Endodermal cell (in vitro differentiated cells): ENCODE measurements at places on chromosomes 2 and 18. TPM values are rescaled to one million over a fixed set of nuclear protein-coding genes. Genes with fewer than 3 reads are reported as not detected.
A peak's percentile ranks its signal among the peaks of the same experiment; 100 is the strongest.

The FAP gene
- total RNA-seq = not detected in 2 replicates

The ALLC gene
- total RNA-seq = not detected in 3 replicates

- no peak for DNase-seq
- no peaks in the 10 kb centered on the region for H3K27me3 ChIP-seq
- H3K4me1 ChIP-seq = peaks cover 9% of the 10 kb centered on the region
- H3K36me3 ChIP-seq = no peaks in the 10 kb centered on the region
- no peak overlapping the region for H3K4me3 ChIP-seq
Observed at GRCh38 chr18:59420244-59420643, 61.2 kb upstream of the LMAN1 start.

GRCh38 chr2:9247177-9247576 lies 40.6 kb downstream of the ASAP2 start:
- H3K27ac ChIP-seq = peak overlapping the region; percentile 83
- no peaks in the 10 kb centered on the region for H3K36me3 ChIP-seq
- no peak for DNase-seq
- H3K4me3 ChIP-seq = no peak overlapping the region
- no peaks in the 10 kb centered on the region for H3K27me3 ChIP-seq

The GMCL1 gene
- total RNA-seq = 21.5 to 25.6 TPM (median 25.5 TPM) in 3 replicates

GRCh38 chr2:165725421-165725820 lies 68.6 kb downstream of the GALNT3 start:
- H3K27ac ChIP-seq = no peak overlapping the region
- H3K4me1 ChIP-seq = no peaks in the 10 kb centered on the region

The MREG gene
- 17.8 and 18.3 TPM in 2 replicates for total RNA-seq

The CIDEA gene
- total RNA-seq = not detected in 2 replicates

DNA sequence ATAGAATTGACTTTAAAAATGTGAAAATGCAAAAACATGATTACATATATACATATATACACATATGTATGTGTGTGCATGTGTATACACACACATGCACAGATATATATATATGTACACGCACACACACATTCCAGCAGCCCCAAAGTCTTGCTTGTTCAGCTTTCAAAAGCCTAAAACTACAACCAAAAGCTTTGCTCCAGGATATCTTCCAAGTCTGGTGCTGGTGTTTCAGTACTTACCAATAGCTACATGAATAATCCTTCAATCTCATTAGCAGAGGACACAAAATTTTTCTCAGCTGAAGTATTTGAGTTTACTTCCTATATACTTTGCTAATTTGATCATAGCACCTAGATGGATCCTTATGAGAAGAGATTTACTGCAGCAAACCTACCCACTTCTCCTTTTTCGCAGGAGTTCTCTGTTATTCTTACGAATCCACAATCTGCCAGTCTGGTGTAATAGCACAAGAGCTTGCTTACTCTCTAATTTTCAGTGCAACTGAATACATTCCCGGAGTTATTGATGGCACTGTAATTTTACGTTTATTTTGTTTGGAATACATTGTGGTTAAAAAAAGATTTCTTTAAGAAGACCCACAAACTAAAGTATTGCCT lies 553.3 kb downstream of the ARHGAP15 start:
- no peaks in the 10 kb centered on the region for H3K27me3 ChIP-seq
- no peaks in the 10 kb centered on the region for H3K36me3 ChIP-seq
- peaks cover 7% of the 10 kb centered on the region for H3K4me1 ChIP-seq
- no peak overlapping the region for H3K27ac ChIP-seq
- no peak overlapping the region for H3K4me3 ChIP-seq

- H3K27ac ChIP-seq = no peak overlapping the region
- no peaks in the 10 kb centered on the region for H3K36me3 ChIP-seq
- no peaks in the 10 kb centered on the region for H3K27me3 ChIP-seq
- H3K4me1 ChIP-seq = peaks cover 5% of the 10 kb centered on the region
Observed at GRCh38 chr2:45836316-45836715, 184.8 kb downstream of the PRKCE start.

DNA sequence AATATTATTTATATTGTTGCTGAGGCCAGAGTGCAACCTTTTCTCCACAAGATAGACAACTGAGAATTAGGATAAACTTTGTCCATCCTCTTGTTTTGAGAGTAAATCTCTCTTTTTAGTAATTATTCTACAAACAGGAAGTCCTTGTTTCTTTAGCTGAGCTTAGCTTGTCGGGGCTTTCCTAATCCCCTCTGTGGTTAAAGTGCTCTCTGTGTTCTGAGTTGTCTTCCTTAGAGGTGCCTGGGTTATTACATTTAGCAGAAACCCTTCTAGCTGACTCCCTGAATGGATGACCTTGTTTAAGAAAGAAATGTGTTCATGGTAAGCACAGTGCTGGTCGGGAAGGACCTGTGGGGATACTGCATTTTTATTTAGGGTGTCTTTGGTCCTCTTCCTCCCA lies 12.7 kb downstream of the USP39 start:
- DNase-seq = no peak
- no peak overlapping the region for H3K27ac ChIP-seq
- peaks cover 89% of the 10 kb centered on the region for H3K36me3 ChIP-seq

DNA sequence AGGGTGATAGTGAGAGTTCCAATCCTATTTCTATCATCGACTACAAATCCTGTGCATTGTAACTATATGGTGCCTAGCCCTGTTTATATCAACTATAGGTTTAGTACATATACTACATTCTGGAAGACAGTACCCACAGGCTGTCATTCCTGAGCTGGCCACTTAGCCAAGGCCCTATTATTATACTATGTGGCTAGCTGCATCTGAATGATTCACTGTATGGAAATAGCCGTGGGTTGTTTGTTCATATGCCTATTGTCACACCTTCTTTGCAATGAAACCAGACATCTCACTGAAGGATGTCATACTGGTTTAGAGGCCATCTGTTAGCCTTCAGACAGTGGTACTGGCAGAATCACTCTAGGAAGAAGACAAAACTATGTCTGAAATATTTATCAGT lies 62.3 kb upstream of the FSIP2 start:
- H3K27ac ChIP-seq = no peak overlapping the region
- H3K27me3 ChIP-seq = no peaks in the 10 kb centered on the region
- H3K4me1 ChIP-seq = peaks cover 8% of the 10 kb centered on the region

DNA sequence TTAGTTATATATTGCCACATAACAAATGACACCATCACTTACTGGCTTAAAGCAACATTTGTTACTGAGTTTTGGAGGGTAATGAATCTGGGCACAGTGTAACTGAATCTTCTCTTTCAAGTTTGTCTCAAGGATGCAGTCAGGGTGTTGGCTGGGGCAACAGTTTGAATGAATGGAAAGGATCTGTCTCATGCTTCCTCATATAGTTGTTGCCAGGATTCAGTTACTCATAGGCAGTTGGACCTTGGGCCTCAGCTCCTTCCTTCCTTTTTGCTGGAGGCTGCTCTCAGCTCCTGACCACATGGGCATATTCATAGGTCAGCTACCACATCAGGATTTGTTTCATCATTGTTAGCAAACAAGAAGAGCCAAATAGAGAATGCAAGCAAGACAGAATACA lies 466.1 kb upstream of the MC4R start:
- no peaks in the 10 kb centered on the region for H3K27me3 ChIP-seq
- DNase-seq = no peak
- no peaks in the 10 kb centered on the region for H3K36me3 ChIP-seq
- H3K27ac ChIP-seq = no peak overlapping the region
- H3K4me3 ChIP-seq = no peak overlapping the region
- no peaks in the 10 kb centered on the region for H3K4me1 ChIP-seq

GRCh38 chr2:19914266-19914975 lies 12.6 kb upstream of the TTC32 start:
- no peak for DNase-seq
- no peaks in the 10 kb centered on the region for H3K27me3 ChIP-seq
- no peaks in the 10 kb centered on the region for H3K4me1 ChIP-seq
- no peak overlapping the region for H3K27ac ChIP-seq
- H3K4me3 ChIP-seq = no peak overlapping the region
- H3K36me3 ChIP-seq = no peaks in the 10 kb centered on the region

GRCh38 chr2:3476321-3476984 lies 42.9 kb downstream of the ADI1 start:
- no peaks in the 10 kb centered on the region for H3K4me1 ChIP-seq
- no peak for DNase-seq
- peak overlapping the region; percentile 89 for H3K27ac ChIP-seq
- H3K27me3 ChIP-seq = no peaks in the 10 kb centered on the region

The ALPP gene
- total RNA-seq = not detected in 2 replicates

GRCh38 chr2:127153691-127154158 lies 46.8 kb upstream of the BIN1 start:
- no peak overlapping the region for H3K27ac ChIP-seq
- no peaks in the 10 kb centered on the region for H3K36me3 ChIP-seq
- H3K4me1 ChIP-seq = no peaks in the 10 kb centered on the region
- H3K27me3 ChIP-seq = no peaks in the 10 kb centered on the region

The AMER3 gene
- total RNA-seq = 0.91 to 1.1 TPM in 2 of 3 replicates, not detected in the other

GRCh38 chr18:78727877-78728783 lies 251.5 kb upstream of the SALL3 start:
- H3K4me3 ChIP-seq = no peak overlapping the region
- H3K27ac ChIP-seq = no peak overlapping the region
- peak; percentile 26 for DNase-seq
- H3K36me3 ChIP-seq = no peaks in the 10 kb centered on the region
